ENCODE measurements at places on chromosomes 11 and 22.

DNA sequence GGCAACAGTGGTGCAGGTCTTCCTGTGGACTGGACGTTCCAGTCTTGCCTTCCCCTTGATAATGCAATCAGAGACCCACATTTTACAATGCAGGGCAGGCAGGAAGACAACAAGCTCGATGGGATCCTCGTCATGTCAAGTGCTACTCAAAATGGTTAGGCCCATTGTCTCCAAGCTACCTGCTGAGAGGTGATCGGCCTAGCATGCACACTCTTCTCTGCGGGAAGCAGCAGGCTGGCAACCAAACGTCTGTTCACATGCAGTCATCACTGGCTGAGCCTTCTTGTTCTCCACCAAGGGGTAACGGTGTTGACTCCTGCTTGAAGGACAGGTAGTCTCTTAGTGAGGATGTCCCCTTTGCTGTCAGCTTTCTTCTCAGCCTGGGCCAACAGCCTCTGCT, 25.5 kb upstream of the CD82 start:
- no peak for DNase-seq

- no peak for DNase-seq
These were observed 23.9 kb downstream of the NEFH start for GRCh38 chr22:29503811-29504372.

DNA sequence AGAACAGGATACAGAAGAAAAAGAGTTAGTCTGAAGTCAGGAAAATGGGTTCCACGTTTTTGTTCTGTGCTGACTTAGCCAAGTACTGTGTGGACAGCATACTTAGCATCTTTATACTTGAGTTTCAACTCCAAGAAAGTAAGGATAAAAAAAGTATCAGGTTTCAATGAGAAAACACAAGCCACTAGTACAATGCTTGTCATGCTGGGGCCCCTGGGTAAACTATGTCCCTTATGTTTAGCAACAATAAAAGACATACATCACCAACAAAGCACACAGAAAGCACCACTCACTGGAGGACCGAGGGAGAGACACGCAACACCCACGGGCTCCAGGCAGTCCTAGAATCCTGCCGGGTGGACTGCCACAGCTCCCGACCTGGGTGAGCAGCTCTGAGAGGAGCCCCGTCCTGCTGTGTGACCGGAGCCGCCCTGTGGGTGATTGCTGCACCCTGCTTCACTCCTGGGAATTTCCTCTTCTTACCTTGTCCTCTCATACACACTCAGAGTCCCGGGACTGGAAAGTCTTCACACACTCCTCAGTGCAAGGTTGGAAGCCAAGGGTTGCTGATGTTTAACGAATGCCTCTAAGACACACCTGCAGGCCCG, 890.5 kb downstream of the BRD1 start:
- DNase-seq, result no peak

DNA sequence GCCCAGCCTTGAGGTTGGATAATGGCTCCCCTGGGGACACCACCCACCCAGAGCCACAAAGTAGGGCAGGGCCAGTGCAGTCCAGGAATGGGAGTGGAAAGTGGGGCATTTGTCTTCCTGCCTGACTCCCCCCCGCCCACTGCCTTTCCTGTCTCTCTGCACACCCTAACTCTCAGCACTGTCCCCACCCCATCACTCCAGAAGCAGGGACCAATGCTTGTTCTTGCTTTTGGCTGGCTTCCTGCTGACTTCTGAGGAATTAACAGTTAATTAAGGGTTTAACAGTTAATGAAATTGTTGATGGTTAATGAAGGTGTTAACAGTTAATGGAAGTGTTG, 4.7 kb downstream of the PITPNM1 start:
- DNase-seq, result no peak

DNA sequence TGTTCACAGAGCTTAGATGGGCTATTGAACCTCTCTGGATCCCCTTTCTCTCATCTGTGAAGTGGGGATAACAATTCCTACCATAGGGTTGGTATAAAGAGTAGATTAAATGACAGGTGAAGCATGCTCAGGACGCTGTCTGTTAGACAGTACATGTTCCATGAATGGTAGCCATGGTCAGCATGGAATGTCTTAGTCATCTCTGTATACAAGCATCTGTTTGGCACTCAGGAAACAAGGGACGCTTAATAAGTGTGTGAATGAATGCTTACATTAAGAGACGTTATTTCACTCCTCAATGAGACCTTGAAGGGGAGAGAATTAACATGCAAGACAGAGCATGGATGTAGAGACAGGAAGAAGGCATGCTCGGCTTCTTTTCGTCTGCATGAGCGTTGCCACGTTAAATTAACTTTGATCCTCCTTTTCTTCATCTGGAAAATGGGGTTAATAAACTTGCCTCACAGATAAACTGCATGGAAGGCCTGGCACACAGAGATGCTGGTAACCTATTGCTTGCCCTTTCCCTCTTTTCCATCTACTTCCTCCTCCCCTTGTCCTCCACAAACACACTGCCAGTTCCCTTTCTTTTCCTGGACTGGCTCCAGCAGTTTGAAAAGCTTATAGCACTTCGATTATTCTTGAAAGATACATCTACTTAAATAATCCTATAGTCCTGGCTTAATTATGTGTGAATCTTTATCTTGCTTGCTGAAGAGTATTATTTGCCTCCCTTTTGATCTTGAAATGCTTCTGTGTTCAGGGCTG, 267.2 kb upstream of the MTNR1B start:
- no peak for DNase-seq

DNA sequence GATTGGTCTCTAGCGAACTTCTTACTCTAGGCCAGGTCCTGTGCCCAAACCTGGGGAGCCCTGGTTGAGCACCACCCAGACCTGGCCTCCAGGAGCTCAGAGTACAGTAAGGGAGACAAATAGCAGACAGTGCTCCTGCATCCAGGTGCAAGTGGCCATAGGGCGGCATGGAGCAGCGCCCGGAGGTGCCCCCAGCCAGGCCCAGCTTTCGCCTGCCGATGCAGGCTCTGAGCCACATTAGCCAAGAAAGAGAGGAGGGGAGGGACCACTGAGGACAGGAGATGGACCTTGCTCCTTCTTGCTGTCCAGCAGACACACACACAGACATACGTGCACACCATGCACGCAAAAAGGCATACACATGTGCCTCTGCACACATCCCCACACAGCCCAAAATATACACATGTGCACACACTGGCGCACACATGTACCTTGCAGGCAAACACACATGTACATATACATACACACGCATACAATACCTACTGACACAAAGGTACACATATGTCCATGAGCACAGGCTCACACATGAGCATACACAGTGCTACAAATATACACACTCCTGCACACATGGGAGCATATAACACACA, 68.7 kb upstream of the FGF3 start:
- no peak for DNase-seq

DNA sequence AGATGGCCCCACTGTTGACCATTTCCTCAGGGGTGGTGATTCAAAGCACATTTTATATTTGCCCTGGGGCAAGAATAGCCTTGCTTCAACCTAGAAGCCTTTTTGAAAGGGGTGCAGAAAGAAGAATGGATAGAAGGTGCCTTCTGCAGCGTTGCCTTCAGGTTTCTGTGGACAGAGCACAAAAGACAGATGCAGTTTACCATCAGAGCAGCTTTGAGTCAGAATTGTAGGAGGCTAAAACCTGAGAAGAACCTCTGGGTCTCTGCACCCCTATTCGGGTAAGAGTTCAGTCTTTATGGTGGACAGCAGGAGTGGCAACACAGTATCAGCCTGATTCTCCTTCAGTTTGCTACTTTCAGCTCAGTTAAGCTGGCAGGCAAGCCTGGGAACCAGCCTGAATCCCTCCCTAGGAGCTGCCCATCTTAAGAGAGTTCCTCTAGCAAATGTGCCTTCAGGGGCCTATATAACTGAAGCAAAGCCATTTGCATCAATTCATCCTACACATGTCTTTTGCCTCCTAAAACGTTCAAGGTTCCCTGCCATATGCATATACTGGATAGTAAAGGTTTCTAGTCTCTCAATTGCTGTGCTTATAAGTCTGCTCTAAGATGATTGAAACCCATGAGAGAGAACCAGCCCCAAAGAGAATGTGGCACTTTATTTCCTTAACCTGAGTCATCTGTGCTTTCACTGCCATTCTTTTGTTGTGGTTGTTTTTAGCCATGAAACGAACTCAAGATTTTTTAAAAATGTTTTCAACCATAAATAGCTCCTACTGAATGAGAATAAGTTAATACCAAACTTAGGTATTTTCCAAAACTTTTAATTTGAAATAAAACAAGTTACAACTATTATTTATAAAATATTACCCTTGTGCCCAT, 123.0 kb downstream of the TRIM44 start:
- DNase-seq, result no peak

DNA sequence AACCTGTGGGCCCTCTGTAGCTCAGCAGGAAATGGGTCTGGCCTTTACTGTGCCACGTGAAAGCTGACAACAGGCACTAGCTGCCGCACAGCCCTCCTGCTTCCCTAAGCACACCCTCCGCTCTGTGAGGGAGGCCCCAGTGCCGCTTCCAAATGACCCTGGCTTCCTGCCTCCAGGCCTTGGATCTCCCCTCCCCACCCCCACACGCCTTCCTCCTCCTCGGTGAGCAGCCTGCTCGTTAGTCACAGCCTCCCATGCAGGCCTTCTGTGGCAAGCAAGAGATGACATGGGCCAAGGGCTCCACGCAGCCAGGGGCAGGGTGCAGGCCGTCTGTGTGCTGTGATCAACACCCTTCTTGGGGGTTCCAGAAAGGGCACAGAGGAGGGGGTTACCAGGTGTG, 15.3 kb upstream of the RASL10A start:
- DNase-seq, result no peak

DNA sequence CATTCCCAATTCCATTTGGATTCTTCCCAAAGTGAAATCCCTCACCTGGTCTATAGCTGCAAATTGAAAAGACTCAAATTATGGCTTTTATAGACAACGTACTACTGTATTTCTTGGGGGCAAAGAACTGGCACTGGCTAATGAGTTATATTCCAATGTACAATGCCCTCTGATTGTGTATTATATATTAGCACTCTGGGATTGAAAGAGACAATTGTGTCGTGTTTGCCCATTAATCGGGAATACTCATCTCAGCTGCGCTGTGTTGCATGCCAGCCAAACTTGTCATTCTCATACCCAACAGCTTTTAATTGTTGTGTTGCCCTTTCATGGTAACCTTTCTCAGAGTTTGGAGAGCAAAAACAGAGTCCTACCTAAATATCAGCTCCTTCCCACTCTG, 55.0 kb upstream of the ZBTB44 start:
- DNase-seq, result no peak

DNA sequence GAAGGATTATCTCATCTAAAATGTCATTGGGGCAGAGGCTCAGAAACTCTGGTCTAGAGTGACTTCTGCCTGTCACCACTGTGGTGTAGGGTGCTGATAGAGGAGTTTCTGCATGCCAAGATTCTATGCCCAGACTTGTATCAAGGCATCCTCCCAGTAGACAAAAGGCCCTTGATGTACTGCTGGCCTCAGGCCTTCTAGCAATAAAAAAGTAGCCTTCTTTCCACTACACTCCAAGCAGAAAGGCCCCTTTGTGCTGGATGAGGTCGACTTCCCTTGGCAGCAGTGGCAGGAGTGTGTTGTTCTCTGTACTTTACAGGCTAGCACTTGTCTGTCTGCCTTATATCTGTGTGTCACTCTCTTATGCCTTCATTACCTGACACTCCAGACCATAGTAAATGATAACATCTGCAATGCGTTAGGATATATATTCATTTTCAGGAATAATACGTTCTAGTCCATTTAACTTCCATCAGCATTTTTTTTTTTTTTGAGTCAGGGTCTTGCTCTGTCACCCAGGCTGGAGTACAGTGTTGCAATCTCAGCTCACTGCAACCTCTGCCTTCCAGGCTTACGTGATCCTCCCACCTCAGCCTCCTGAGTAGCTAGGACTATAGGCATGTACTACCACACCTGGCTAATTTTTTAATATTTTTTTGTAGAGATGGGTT, 49.5 kb upstream of the RRM1 start:
- no peak for DNase-seq

GRCh38 chr22:47727641-47728040, 965.2 kb downstream of the TBC1D22A start:
- DNase-seq, result no peak

- DNase-seq, result no peak
These were observed 13.0 kb downstream of the MTFP1 start for GRCh38 chr22:30438559-30438958.

All from cerebellar nuclear complex (tissue), 1 donor.